ENCODE measurements at places on chromosomes 12 and 14.

- no peak for DNase-seq
Measured at GRCh38 chr12:4050340-4050739, 177.1 kb upstream of the PARP11 start.

GRCh38 chr12:3820122-3820521 is 53.1 kb downstream of the PARP11 start:
- peak; percentile 36 for DNase-seq

DNA sequence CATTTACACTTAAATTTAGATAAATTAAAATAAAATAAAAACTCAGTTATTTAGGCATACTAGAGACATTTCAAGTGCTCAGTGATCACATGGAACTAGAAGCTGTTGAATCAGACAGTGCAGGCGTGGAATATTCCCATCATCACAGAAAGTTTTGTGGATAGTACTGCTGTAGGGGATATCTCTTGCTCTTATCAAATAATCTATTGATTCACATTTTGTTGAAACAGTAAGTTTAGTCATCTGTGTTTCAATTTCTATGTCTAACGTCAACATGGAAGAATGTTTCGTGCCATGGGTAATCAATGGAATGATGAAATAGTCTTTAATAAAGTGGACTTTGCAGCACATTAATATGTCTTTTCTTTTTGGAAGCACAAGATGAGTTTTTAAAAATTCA is 108.6 kb downstream of the PAH start:
- no peak for DNase-seq

- DNase-seq = no peak
Measured at GRCh38 chr12:130216031-130216430, 53.8 kb downstream of the FZD10 start.

- DNase-seq = peak; percentile 35
Measured at GRCh38 chr12:80195074-80195726, 95.9 kb downstream of the OTOGL start.

GRCh38 chr14:99544991-99545390 is 59.0 kb downstream of the CCDC85C start:
- no peak for DNase-seq

- no peak for DNase-seq
Measured at GRCh38 chr12:91072931-91073330, 15.1 kb upstream of the KERA start.

- no peak for DNase-seq
Measured at GRCh38 chr12:26612203-26612602, 220.8 kb downstream of the ITPR2 start.

Measured in mammary epithelial cell (primary cell).